ENCODE measurements at places on chromosomes 7 and 10.

DNA sequence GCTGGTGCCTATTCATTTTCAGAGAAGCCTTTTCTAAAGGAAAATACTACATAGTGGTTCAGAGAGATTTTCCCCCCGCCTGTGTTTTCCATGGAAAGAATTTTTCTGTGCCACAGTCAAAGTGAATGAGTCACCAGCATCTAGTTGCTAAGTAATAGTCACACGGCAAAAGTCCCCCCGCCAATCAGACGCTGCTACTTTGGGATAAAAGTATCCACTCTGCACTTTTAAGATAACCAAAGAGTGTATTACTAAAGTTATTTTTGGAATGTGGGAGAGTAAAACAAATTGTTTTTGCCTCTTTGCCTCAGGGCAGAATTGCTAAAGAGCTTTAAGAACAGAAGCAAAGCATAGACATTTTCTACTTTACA lies 23.5 kb downstream of the ABLIM1 start:
- peak; percentile 72 for DNase-seq

GRCh38 chr10:131668903-131669302 lies 231.9 kb upstream of the PPP2R2D start:
- DNase-seq: no peak

DNA sequence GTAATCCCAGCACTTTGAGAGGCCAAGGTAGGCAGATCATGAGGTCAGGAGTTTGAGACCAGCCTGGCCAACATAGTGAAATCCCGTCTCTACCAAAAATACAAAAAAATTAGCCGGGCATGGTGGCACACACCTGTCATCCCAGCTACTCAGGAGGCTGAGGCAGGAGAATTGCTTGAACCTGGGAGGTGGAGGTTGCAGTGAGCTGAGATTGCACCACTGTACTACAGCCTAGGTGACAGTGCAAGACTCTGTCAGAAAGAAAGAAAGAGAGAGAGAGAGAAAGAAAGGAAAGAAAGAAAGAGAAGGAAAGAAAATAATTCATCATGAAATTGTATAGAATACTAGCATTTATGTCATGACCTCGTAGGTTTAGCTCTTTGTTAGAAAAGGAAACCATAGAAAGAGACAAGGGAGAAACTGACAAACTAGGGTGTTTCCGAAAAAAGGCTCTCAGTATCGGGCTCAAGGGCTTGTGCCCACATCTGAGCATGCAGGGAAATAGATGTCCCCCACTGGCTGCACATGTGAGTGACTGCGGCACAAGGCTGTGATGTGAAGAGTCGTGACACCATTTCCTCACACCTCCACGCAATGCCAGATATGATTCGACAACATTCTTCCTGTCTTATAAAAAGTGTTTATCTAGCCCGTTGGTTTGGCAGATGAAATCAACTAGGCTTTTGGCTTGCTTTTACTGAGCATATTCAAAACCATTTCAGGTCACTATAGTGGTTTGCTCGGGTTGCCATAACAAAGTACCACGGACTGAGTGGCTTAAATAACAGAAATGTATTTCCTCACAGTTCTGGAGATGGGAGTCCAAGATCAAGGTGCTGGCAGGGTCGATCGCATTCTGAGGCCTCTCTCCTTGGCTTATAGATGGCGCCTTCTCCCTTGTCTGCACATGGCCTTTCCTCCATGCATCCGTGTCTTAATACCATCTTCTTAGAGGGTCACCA lies 2.0 kb downstream of the SRGN start:
- DNase-seq: no peak

- DNase-seq: no peak
Observed at GRCh38 chr10:66291133-66291532, 634.7 kb upstream of the LRRTM3 start.

DNA sequence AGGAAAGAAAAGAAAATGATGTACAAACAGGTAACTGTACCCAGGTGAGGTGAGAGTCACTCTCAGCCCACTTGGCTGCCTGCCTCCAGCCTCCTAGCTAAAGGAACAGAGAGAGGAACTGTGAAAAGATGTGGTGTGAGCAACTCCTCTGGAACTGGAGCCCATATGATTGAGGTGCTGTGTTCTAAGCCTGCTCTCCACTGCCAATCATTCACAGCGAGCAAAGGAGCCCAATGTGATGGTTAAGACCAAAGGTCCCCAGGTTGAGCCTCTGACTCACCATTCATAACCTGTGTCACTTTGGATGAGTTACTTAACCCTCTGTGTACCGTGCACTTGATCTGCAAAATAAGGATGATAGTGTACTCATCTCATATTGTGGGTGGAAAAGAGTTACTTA lies 868.1 kb upstream of the AUTS2 start:
- DNase-seq: no peak

- no peak for DNase-seq
Observed at GRCh38 chr10:69042417-69042816, 45.5 kb upstream of the SRGN start.

GRCh38 chr7:128171342-128171918 lies 69.6 kb upstream of the LEP start:
- DNase-seq: no peak

All from fibroblast of skin of left quadriceps (primary cell).